ENCODE measurements at places on chromosomes 7 and 10. TPM values are rescaled to one million over a fixed set of nuclear protein-coding genes. Genes with fewer than 3 reads are reported as not detected.

- DNase-seq, result no peak
Observed at GRCh38 chr7:20083781-20084180, 133.4 kb downstream of the MACC1 start.

- no peak for DNase-seq
Observed at GRCh38 chr7:25732766-25733217, 419.2 kb upstream of the NFE2L3 start.

GRCh38 chr10:130424418-130424817, 288.2 kb downstream of the GLRX3 start:
- no peak for DNase-seq

The FBXO24 gene
- not detected for total RNA-seq

The PPP1R3A gene
- total RNA-seq, result not detected

- no peak for DNase-seq
Observed at GRCh38 chr7:43693687-43694398, 35.5 kb downstream of the COA1 start.

DNA sequence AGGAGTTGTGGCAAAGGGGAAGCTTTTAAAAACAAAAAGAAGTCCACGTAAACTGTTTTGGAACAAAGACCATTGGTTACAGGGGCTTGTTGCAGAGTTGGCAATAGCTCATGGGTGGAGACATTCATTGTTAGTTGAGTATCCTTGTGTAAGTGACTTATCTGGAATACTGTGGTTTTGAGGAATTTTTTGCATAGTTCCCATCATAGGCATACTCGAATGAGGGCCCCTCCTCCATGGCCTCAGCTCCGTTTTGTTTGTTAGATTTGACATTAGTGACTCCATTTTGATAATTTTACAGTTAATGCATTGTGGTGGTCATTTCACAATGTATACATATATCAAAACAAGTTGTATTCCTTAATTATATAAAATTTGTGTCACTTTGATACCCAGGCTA, 12.8 kb upstream of the SMKR1 start:
- no peak for DNase-seq

DNA sequence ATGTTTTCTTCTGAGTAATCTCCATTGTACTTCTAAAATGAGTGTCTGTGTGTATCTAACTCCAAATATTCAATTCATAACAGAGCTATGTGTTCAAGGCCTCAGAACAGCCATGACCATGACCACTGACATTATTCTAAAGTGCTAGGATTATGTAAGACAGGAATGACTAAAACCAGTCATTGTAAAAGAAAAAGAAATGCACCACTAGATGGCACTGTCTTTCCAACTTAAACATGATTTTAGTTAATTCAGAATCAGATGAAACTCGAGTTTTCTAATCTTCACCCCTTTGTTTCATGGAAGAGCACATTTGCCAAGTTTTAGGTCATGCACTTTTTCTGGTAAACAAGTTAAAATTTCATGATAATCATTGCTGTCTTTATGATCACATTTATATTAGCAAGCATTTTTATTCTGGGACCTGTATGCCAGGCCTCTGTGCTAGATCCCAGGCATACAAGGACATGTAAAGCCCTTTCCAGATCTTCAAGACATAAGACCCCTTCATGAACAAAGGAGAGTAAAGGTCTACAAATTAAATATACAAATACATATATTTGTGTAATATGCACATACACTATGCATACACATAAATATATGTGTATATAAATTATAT, 26.1 kb upstream of the RSU1 start:
- no peak for DNase-seq

DNA sequence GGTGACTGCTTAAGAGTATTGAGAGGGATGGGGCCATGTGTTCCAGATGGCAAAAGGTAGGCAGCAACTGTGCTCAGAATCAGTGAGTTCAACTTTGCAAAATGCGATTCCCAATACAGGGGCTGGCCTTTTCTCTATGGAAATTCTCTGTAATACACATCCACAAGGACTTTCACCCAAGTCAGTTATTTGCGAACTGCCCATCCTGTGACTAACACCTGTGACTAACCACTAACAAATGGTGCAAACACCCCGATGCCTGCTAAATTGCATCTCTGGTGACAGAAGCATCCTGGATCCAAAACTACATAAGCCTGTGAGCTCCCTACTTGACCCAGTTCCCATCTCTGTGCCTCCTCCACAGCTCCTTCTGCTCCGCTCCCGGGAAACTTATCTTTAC, 9.0 kb upstream of the CUZD1 start:
- DNase-seq, result no peak

All from dorsolateral prefrontal cortex (tissue), 122 donors.